ENCODE measurements at places on chromosomes 6 and 20. TPM values are rescaled to one million over a fixed set of nuclear protein-coding genes. Genes with fewer than 3 reads are reported as not detected.

The HAO1 gene
- total RNA-seq = not detected

- no peak for DNase-seq
These were observed 31.5 kb upstream of the RANBP9 start for GRCh38 chr6:13742961-13743735.

DNA sequence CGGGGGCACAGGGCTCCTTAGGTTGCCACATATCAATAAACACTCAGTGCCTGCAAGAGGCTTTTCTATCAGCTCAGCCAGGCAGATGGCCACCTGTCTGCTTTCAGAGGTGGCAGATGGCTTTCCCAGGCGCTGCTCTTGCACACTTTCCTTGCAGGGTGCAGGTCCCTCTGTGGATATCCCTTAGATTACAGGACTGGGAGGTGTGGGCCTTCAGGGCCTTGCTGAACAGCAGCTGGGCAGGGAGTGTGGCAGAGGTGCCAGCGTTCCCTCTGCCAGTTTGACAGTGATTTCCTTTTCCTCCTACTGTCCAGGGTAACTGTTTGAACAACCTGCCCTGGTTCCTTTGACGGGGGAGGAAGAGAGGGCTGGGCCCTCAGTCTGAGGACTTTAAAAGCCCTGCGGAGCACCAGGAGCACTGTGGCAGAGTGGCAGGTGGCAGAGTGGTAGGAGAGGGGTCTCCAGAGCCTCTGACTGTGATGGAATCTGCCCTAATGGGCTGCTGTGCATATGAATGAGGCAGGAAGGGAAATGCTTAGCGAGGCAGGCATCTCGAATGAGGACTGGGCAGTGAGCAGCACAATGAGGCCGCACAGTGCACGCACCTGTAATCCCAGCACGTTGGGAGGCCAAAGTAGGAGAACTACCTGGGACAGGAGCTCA is 34.2 kb downstream of the ABHD12 start:
- DNase-seq = no peak

DNA sequence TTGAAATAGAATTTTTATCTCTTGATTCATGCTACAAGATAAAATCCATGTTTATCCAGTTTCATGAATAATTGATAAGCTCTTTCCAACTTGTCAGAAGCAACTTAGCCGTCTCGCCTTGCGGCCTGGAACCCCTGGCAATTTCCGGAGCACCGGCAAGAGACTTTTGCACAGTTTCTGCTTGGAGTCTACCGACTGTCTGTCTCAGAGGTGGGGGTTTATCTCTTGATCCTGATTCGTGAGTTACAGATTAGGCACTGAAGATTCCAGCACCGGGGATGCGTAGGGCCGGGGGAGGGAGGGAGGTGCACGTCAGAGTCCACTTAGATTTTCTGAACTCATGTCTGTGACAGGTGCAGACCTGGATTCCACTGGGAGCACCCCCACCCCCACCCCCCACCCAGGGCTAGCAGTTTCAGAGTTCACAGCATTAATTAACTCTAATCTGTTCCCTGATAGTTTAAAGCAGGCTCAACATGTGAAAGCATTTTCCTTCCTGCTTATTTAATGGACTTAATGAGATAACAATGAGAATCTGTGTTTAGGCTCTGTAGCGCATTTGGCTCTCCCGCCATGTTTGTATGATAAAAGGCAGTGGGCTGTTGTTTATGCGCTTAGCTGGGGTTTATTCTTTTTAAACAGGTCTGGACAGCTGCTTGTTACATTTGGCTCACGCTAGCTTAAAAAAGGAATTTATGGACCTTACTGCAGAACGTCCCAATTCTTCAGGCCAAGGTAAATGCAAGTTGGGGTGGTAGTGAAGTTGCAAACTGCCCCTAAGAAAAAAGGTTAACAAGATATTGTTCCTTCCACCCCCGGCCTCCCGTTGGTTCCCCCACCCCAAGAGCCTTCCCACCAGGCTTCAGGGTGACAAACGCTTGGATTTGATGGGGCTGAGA is 8.1 kb upstream of the APCDD1L start:
- no peak for DNase-seq

The HLA-DRB5 gene
- not detected for total RNA-seq

GRCh38 chr6:135163440-135163738 is 17.7 kb upstream of the MYB start:
- DNase-seq = peak; percentile 26

The TMEM244 gene
- total RNA-seq = not detected

GRCh38 chr6:122063076-122063475 is 336.4 kb upstream of the HSF2 start:
- DNase-seq = no peak

DNA sequence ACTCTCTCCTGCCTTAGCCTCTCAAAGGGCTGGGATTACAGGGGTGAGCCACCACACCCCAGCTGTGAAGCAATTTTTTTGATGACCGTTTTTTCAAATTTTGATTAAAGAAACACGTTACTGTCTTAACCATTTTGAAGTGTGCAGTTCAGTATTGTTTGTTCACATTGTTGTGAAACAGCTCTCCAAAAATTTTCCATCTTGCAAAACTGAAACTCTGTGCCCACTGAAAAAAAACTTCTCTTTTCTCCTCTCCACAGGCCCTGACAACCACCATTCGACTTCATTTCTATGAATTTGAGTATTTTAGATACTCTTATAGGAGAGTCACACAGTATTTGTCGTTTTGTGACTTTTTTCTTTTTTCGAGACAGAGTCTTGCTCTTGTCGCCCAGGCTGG is 53.9 kb downstream of the ECT2L start:
- no peak for DNase-seq

The OLIG3 gene
- not detected for total RNA-seq

DNA sequence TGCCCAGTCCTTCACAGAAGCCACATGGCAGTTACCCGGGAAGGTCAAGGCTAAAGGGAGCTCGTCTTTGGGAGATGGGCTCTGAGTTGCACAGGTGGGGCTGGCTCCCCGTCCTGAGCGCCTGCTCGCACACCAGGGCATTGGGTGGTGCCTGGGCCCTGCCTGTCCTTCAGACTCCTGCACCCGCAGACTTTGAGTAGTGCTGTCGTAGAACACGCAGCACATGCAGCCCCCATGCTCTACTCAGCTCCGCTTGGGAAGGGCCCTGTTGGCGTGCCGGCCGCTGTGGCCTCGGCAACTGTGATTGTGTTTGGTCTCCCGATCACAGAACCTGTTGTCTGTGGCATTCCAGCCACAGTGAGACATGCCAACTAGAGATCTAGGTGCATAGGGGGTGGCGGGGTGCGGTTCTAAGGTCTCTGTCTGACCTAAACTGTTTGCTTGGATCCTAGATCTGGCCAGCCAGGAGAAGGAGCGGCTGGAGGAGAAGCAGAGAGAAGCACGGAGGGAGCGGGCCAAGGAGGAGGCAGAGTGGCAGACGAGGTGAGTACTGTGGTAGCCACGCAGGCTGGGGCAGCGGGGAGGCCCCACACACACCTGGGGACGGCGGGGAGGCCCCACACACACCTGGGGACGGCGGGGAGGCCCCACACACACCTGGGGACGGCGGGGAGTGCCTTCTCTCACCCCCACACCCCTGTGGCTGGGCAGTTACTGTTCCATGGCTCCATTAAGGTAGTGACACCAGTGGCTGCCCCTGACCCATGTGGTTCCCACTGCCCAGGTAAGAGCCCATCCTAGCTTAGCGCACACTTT is 11.3 kb upstream of the ADRM1 start:
- DNase-seq = no peak

DNA sequence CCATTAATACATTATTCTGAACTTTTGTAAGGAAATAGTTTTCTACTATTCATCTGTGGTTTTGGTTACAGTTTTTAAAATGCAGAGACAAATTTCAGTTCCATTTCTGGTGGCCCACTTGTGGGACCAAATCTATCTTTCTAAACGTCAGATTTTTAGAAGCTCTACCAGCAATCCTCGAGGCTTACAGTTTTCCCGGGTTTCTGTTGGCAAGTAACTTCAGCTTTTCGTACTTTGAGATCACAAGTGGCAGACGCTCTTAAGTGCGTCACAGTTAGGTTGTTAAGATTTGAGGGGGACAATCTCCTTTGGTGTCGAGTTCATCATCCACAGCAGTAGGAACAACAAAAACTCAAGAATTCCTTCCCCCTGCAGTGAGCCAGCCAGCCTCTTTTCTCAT is 60.0 kb downstream of the JARID2 start:
- no peak for DNase-seq

GRCh38 chr6:33931799-33932198 is 128.0 kb upstream of the MLN start:
- no peak for DNase-seq

The CCDC28A gene
- total RNA-seq = 23.0 TPM

- no peak for DNase-seq
These were observed 42.5 kb downstream of the SPDEF start for GRCh38 chr6:34513646-34514045.

The PRICKLE4 gene
- total RNA-seq = 48.7 TPM

GRCh38 chr6:46191961-46192360 is 21.2 kb upstream of the ENPP5 start:
- DNase-seq = no peak

The GNRH2 gene
- 8.0 TPM for total RNA-seq

The SLC22A1 gene
- total RNA-seq = not detected

The EMILIN3 gene
- total RNA-seq = 3.1 TPM

DNA sequence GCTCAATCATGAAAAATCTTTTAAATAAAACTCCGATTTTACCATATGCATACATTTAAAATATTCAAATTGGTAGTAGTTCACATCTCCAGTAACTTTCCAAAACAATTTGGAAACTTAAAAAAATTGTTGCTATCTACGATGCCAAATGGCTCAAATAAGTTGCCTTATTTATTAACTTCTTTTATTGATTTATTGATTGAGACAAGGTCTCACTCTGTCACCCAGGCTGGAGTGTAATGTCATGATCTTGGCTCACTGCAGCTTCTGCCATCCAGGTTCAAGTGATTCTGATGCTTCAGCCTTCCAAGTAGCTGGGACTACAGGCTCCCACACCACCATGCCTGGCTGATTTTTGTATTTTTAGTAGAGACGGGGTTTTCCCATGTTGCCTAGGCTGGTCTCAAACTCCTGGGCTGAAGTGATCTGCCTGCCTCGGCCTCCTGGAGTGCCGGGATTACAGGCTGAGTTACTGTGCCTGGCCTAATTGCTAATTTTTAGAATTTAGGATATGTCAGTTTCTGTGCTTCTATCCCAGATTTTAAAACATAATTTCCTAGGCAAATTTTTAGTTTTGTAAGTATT is 12.9 kb downstream of the NKX2-4 start:
- no peak for DNase-seq

DNA sequence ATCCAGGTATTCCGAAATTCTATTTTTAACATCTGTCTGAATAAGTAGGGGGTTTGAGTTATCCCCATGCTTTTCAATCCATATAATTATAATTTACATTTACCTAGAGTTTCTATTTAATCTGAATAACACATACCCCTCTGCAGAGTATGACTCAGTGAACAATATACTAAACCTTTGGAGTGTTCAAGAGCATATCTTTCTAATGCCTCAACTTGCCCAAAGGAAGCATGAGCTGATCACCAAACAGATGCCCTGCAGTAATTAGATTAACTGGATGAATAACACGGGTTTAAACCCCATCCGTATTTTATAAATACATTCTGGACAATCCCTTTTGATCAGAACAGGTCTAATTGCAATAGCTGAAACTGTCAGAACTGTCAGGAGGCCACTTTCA is 897.1 kb downstream of the TFAP2A start:
- no peak for DNase-seq

The COL9A3 gene
- total RNA-seq = 2.3 TPM

GRCh38 chr20:6401893-6402557 is 279.2 kb upstream of the FERMT1 start:
- peak; percentile 6 for DNase-seq

DNA sequence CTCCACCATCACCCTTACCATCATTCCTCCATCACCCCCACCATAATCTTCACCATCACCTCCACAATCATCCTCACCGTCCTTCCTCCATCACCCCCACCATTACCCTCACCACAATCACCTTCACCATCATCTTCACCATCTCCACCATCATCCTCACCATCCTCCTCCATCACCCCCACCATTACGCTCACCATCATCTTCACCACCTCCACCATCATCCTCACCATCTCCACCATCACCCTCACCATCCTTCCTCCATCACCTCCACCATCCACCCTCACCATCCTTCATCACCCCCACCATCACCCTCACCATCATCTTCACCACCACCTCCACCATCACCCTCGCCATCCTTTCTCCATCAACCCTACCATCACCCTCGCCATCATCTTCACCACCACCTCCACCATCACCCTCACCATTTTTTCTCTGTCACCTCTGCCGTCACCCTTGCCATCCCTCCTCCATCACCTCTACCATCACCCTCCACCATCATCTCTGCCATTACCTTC is 33.1 kb upstream of the MPC1 start:
- no peak for DNase-seq

GRCh38 chr6:50390416-50390815 is 322.9 kb upstream of the TFAP2D start:
- DNase-seq = no peak

GRCh38 chr20:31516651-31517050 is 2.4 kb downstream of the HM13 start:
- DNase-seq = no peak

The LY6G5C gene
- not detected for total RNA-seq

All from stomach (tissue), 19 donors.